Germinal center (tissue), 1 donor: ENCODE measurements at places on chromosomes 7 and 10.

GRCh38 chr7:104779888-104780287 is 234.1 kb upstream of the KMT2E start:
- DNase-seq: no peak

GRCh38 chr7:24653316-24654085 is 80.2 kb downstream of the PALS2 start:
- no peak for DNase-seq

DNA sequence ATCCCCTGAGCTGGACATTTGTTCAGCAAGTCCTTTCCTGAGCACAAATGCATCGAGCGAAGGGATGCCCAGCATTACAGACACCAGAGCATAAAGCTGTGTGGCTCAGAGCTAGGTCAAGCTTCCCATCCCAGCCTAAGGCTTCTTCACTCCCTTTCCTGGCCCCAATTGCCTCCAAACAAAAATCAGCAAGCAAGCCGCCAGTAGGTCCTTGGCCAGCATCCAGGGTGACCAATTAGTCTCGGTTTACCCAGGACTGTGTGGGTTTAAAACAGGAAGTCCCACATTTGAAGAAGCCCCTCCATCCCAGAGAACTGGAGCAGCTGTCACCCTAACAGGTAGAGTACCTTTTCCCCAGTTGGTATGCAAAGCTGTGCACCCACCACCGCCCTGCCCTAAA is 51.2 kb downstream of the PRKAG2 start:
- no peak for DNase-seq

DNA sequence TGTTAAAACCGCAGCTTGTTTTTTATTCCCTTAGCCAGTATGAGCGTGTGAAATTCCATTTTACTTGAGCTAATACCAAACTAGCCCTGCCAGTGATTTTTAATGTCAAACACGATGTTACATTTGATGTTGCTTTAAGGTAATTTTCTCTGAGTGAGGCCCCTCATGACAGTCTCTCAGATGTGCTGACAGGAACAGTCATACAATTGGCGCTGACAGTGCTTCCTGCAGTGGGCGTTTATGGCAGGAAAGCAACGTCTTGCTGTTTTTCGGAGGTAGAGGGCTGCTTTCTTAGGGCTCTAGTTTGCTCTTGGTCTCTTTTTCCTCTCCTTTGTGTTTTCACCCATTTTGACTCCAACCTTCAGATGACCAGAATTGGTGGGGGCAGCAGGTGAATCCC is 19.3 kb downstream of the PON1 start:
- no peak for DNase-seq

- no peak for DNase-seq
Observed at GRCh38 chr10:8039321-8039881, 15.1 kb upstream of the GATA3 start.

GRCh38 chr10:79941585-79942210 is 7.2 kb downstream of the SFTPD start:
- no peak for DNase-seq

DNA sequence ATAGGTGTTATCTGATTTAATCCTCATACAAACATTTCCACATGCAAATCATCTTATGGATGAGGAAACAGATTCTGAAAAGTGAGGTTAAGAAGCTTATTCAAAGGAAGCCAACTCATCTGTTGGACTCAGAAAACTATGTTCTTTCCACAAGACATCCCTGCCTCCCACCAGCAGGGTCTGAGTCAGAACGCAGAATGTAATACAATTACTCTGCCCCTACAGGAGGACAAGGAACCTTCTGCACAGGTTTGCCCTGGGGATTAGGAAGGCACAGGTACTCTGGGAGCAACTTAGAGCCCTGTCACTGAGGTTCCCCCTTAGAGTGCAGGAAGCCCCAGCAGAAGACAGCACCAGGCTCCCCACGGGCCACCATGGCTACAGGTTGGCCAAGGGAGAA is 255.7 kb downstream of the TNS3 start:
- DNase-seq: no peak

GRCh38 chr7:98110249-98111022 is 3.8 kb downstream of the LMTK2 start:
- no peak for DNase-seq

DNA sequence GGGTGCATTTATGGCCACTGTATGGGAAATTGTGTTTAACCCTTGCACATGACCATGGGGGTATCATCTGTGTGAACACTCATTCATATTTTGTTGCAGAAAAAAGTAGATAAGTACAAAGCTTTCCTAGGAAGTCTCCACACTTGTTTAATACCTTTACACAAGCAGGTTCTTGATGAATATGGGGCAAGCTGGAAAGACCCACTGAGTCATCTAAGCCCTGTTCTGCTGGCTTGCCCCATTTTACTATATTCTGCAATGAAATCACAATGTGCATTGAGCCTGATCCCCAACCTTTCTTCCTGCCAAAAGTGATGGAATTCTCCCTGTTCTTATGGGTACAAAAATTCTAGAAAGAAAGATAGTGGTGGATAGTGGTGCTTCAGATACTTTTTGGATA is 99.8 kb downstream of the CCDC71L start:
- no peak for DNase-seq

- peak; percentile 37 for DNase-seq
Observed at GRCh38 chr7:44767912-44768627, 19.4 kb downstream of the ZMIZ2 start.

GRCh38 chr7:26428571-26428970 is 136.9 kb downstream of the SNX10 start:
- no peak for DNase-seq

GRCh38 chr10:123703195-123703790 is 37.1 kb downstream of the GPR26 start:
- DNase-seq: no peak
